ENCODE measurements at places on chromosomes 3 and 15. TPM values are rescaled to one million over a fixed set of nuclear protein-coding genes. Genes with fewer than 3 reads are reported as not detected.
A peak's percentile ranks its signal among the peaks of the same experiment; 100 is the strongest.

CPNE9 gene
- total RNA-seq = 0.12 TPM

GRCh38 chr15:57570340-57570739, 21.4 kb upstream of the MYZAP start:
- no peak for DNase-seq

RTP4 gene
- 1.9 TPM for total RNA-seq

FBN1 gene
- 4.2 TPM for total RNA-seq

DNA sequence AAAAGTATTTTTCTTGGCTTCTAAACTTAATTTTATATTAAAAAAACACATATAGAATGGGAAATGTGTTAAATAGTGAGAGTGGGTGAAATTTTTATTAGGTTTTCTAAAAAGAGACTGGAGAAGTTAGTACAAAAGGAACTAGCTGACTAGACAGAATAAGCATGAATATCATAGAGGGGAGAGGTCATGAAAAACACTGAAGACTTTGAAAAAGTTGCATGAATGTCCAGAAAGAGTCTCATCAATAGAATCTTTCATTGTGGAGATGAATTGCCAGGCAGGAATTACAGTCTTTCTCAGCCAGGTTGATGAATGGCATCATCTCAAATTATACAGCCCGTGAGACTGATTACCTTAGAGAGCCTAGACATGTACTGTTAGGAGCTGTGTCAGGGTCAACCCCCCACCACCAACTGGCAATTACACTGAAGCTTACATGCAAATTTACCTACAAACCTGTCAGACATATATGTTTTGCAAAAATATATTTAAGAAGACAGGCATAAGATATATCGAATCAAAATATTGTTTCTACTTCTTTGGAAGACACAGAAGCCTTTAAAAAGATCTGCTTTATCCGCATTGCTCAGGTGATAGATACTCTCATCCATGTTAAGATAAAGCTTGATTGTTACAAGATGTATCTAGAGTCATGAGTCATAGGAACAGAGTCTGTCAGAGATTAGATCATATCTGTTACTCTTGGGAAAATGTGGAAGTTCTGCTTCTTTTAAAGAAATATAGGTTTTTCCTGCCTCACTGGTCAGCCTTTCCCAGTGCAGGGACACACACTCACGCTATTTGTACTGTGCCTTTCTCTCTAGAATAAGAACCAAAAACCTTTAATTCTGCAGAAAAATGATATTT, 34.8 kb upstream of the PFN2 start:
- no peak for DNase-seq

STAB1 gene
- 57.7 TPM for total RNA-seq

- peak; percentile 8 for DNase-seq
These were observed 130.2 kb upstream of the TPRG1 start for GRCh38 chr3:189041482-189042090.

- DNase-seq = no peak
These were observed 189.2 kb upstream of the THRB start for GRCh38 chr3:24683633-24684384.
